ENCODE measurements at places on chromosomes 2 and 18.

GRCh38 chr2:26059542-26059941 is 25.7 kb downstream of the RAB10 start:
- DNase-seq: no peak

DNA sequence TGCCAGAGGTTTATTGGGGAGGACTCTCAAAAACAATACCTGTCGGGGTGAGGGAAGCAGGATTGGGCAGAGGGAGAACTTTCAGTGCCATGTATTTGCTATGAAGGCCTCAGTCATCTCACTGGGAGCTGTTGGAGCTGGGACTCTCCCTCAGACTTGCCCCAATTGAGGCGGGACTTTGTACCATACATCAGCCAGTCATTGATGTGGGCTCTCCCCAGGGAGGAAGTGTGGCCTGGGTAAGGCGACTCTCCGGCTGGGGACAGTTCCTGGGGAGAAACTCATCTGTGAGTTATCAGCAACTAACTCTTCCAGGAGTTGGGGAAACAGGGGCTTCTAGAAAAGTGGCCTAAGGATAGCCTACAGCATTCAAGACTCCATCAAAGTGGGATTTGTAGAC is 66.5 kb downstream of the FTCDNL1 start:
- DNase-seq: no peak

GRCh38 chr2:42832289-42832634 is 39.9 kb upstream of the HAAO start:
- no peak for DNase-seq

GRCh38 chr2:227103583-227103982 is 60.4 kb downstream of the COL4A4 start:
- no peak for DNase-seq

- DNase-seq: no peak
Measured at GRCh38 chr2:38266382-38267061, 110.6 kb downstream of the ATL2 start.

- DNase-seq: no peak
Measured at GRCh38 chr2:45879406-45879805, 227.9 kb downstream of the PRKCE start.

DNA sequence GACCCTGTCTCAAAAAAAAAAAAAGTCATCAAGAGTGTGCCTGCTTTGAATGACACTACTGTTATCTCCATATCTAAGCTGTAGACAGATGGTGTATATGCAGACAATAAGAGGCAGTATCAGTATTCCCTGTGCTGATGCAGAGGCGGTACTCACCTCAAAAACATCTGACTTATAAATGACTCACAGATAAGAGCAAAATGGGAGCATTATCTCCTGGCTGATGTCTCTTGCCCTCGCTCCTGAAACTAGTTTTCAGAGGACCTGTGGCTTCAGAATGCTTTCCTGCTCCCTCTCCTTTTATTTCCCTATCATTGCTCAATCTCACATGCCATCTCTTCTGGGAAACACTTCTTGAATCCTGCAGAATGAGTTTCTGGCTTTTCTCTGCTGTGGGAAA is 289.6 kb downstream of the PTPRM start:
- DNase-seq: no peak

GRCh38 chr2:65146078-65146477 is 16.2 kb upstream of the RAB1A start:
- DNase-seq: no peak

GRCh38 chr2:2889141-2889540 is 488.5 kb downstream of the EIPR1 start:
- DNase-seq: no peak

- DNase-seq: no peak
Measured at GRCh38 chr2:44055664-44056063, 59.9 kb upstream of the LRPPRC start.

GRCh38 chr2:88692187-88692586 is 714 bp downstream of the RPIA start:
- DNase-seq: no peak

DNA sequence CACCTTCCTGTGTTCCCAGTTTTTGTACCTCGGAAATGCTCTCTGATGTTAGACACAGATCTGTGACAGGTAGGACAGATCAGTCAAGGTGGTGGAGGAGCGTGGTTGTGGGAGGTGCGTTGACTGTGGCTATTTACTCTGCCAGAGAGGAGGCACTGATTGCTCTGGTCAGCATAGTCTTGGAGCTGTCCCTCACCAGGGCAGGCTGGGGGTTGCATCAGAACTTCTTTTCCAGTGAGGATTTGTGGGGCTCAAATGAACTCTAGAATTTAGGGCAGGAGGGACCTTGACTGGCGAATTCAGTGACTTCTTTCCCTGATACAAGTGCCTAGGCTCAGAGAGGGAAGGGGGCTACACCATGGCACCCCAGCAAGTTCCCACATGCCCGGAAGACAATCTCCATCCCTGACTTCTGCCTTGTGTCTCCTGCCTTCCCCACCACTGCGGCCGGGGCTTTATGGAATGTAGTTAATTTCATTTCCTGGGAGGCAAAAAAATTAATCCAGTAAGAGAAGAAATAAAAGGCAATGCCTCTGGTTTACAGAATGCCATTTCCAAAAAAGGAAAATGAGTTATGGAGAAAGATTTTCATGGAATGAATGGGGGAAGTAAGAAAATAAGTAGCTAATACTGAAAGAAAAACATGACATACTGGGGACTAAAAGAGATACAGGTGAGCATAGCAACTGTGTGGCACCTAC is 26.1 kb downstream of the NIFK start:
- DNase-seq: no peak

GRCh38 chr2:234425639-234426603 is 71.0 kb downstream of the ARL4C start:
- DNase-seq: no peak

- DNase-seq: no peak
Measured at GRCh38 chr2:1749489-1750119, 5.3 kb upstream of the PXDN start.

GRCh38 chr18:808502-808901 is 3.5 kb downstream of the YES1 start:
- DNase-seq: no peak

- no peak for DNase-seq
Measured at GRCh38 chr2:215590010-215590745, 154.3 kb upstream of the FN1 start.

DNA sequence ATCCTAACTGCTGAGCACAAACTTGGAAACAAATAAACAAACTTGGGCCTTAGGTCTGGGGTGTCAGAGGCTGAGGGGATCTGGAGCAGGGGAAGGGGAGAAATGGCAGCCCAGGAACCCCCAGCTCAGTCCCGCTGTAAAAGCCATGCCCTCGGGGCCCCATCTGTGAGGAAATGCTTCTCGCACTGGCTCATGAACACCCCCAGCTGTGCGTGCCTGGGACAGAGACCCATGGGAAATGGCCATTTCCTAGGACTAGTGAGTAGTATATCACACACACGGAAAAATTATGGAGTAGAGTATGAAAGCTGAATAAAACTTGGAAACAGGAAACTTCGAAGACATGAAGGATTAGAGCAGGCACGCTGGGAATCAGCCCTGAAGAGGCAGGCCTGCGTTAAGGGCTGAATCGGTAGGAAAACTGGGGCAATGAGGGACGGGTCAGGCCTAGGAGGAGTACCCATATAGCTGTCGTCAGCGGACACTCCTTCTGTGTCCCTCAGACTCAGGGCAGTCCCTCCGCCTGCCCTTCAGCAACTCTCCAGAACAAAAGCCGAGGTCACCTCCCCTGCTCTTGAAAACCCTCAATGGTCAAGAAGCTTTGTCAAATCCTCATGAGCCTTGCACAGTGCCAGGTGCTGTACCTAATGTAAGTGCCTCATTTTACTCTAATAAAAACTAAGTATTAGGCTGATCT is 120.8 kb upstream of the ODC1 start:
- DNase-seq: no peak

DNA sequence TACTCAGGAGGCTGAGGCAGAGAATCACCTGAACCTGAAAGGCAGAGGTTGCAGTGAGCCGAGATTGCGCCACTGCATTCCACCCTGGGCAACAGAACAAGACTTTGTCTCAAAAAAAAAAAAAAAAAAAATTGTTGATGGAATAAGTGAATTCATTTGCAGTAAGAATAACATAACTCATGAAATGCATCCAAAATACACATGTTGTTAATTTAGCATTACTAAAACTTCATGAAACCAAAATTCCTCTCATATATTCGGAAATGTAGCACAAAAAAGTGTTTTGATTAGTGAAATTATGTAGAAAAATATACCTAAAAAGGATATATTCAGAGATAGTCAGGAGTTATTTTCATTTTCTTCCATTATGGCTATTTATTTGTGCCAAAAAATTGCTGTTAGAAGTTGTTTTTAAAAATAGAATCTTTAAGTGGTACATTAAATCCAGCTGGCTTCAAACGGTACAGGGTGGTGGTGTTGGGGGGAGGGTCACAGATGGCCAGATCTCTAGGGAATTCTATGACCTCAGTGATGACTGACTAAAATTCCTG is 78.2 kb upstream of the UGP2 start:
- no peak for DNase-seq

DNA sequence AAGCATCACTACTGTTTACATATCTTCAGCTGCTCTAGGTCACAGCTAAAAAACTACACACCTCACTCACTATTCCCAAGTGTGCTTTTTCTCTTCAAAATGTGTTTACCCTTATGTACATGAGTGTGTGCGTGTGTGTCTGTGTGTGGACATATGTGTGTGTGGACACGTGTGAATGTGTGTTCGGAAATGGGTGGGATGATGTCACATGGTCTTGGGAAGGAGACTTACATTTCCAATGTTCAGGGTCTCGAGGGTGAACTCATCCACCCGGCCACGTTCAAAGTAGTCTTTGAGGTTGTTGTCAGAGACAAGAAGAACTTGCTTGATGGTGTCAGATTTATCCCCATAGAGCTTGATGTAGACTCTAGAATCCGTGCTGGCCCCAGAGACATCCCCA is 87.8 kb downstream of the LOXHD1 start:
- DNase-seq: no peak

GRCh38 chr2:109175350-109175678 is 46.3 kb downstream of the SH3RF3 start:
- DNase-seq: no peak

- no peak for DNase-seq
Measured at GRCh38 chr2:241959751-241960269, 90.3 kb downstream of the RTP5 start.

GRCh38 chr2:65800998-65801397 is 368.6 kb upstream of the SPRED2 start:
- no peak for DNase-seq

GRCh38 chr18:63646936-63647335 is 2.9 kb upstream of the SERPINB4 start:
- no peak for DNase-seq

DNA sequence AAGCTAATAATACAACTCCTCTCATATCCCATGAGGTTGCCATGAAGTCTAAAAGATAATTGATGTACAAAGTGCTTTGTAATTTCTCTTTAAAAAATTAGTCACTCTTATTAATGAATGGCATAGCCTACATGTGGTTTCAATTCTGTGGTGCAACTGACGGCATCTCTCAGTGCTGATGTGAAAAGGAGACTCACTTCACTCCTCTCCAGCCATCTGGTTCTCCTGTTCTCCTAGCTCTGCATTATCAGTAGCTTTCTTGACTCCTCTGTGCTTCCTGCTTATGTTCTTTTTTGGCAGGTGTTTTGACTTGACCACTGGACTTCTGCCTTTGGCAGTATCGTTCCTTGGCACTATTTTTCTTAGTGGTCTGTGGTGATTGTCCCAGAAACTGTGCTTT is 134.9 kb upstream of the ZFP36L2 start:
- no peak for DNase-seq

- DNase-seq: no peak
Measured at GRCh38 chr2:106876699-106877098, 9.3 kb downstream of the ST6GAL2 start.

GRCh38 chr18:33014060-33014796 is 241.4 kb upstream of the KLHL14 start:
- DNase-seq: no peak

GRCh38 chr2:40289771-40290404 is 162.0 kb downstream of the SLC8A1 start:
- DNase-seq: no peak

DNA sequence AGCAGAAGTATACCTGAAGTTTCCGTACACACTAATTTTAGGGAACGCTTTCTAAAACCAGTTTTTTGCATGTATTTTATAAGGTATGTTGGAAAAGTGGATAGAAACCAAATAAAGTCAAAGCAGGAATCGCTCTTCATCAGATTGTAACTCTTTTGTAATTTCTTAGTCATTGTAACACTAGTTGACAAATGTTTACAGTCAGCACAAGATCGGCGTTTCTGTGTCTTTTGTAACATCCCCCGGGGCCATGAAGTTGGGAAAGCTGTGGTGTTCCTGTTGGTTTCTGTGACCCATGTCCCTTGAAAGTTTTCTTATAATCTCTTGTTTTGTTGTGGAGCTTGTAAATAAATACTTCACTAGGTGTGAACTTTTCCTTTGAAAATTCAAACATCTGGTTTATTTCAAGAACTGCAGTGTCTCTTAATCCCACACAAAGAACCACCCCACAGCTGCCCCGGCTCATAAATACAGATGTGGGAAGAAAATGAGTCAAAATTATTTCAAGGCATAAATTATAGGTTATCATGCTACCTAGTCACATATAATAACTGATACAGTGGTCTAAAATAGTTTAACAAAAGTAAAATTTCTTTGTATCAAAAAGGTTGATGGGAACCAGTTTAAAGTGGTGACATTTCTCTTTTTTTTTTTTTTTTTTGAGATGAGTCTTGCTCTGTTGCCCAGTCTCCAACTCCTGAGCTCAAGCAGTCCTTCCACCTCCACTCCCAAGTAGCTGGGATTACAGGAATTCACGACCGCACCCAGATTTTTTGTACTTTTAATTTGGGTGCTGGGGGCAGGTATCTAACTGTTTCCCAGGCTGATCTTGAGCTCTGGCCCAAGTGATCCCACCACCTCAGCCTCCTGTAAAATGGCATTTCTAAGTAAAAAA is 751 bp upstream of the NMI start:
- DNase-seq: no peak

GRCh38 chr2:160989778-160990177 is 170.4 kb upstream of the TANK start:
- no peak for DNase-seq

- DNase-seq: no peak
Measured at GRCh38 chr2:24899361-24899910, 20.6 kb downstream of the ADCY3 start.

- DNase-seq: no peak
Measured at GRCh38 chr18:59690996-59691395, 6.2 kb downstream of the CCBE1 start.

GRCh38 chr18:54769526-54770464 is 58.5 kb upstream of the RAB27B start:
- DNase-seq: no peak

GRCh38 chr2:219687882-219688559 is 60.6 kb downstream of the SLC4A3 start:
- DNase-seq: no peak

- no peak for DNase-seq
Measured at GRCh38 chr2:174007010-174007409, 41.8 kb upstream of the SP3 start.

GRCh38 chr2:201821080-201821479 is 14.7 kb downstream of the CDK15 start:
- no peak for DNase-seq

GRCh38 chr2:61900281-61900680 is 5.2 kb upstream of the COMMD1 start:
- no peak for DNase-seq

GRCh38 chr2:70793450-70793849 is 3.0 kb upstream of the FIGLA start:
- DNase-seq: no peak

- no peak for DNase-seq
Measured at GRCh38 chr2:136129601-136130000, 11.7 kb upstream of the CXCR4 start.
